ENCODE measurements at places on chromosomes 7 and 10.

DNA sequence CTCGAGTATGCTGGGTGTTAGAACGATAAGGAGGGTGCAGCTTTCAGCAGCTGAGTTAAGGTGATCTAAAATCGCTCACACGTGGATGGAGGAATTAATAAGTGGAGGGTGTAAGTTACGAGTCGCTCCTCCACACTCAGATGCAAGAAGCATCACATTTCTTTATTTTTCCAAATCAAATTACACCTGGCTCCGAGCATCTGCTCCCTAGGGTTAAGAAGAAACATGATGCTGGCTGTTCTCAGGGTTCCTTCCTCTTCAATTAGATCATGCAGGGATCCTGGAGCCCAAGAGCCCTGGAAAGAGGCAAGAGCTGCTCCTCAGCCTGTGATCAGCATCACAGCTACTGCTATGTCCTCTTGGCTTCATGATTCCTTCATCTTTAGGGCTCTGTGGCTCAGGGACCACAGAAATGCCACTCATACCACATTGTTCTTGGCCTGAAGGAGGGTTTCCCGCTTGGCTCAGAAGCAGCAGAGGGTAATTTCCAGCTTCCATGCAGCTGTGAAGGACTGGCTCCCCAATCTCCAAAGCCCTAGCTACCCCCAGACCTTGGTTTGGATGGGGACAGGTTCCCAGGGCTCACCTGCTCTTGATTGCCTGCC lies 235.9 kb upstream of the ZNF32 start:
- DNase-seq: no peak

- DNase-seq: no peak
These were observed 41.7 kb downstream of the HIPK2 start for GRCh38 chr7:139735912-139736595.

GRCh38 chr10:125638555-125638954 lies 44.4 kb downstream of the TEX36 start:
- DNase-seq: no peak

DNA sequence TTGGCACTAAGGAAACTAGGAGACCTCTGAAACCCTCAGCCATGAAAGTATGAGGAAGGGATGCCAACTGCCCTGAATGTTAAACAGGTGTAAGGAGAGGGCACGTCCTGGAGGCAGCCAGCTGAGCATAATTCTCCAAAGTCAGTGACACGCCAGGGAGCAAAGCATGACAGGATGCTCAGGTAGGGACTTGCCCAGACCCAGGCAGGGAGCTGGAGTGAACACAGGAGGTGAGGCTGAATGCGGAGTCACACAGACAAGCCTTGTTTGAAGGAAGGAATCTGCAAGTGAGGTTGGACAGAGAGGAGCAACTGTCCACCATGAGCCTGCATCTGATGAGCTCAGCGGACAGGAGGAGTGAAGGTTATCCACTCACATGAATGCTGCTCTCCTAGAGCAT lies 41.5 kb downstream of the KLRG2 start:
- no peak for DNase-seq

DNA sequence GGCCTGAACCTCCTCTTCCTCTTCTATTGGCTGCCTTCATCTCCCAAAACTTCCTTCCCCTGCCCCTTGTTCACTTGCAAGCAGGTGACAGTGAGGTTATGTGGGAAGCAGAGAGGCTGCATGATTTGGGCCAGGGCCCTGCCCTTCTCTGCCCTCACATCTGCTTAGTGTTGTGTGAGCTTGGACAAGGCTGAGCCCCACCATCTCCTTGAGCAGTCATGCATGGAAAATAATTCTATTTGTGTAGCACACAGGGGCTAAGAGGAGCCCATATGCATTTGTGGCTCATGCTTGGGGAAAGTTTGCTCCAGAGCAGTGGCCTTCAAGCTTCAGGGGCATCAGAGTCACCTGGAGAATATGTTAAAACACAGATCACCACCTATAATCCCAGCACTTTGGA lies 26.8 kb upstream of the AQP1 start:
- DNase-seq: no peak

- no peak for DNase-seq
These were observed 11.4 kb upstream of the GRB10 start for GRCh38 chr7:50793947-50794570.

DNA sequence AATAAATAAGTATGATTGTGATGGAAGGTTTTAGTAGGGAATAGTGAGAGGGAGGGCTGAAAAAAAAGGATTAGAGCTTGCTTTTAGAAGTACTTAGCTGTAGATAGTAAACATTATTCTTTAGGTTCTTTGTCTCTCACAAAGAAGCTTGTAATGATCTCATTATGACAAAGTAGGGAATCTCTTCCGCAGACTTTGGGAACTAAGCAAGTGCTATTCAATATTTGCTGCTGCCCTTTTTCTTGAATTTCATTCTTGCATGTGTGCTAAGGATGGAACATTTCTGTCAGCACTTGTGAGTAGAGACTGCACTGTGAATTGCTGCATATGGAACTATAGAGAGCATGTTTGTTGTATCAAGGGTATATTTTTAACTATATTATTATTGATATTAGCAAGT lies 173.4 kb downstream of the ST7 start:
- no peak for DNase-seq

- no peak for DNase-seq
These were observed 61.2 kb upstream of the ODAD2 start for GRCh38 chr10:28060031-28060607.

- no peak for DNase-seq
These were observed 46.4 kb downstream of the ESYT2 start for GRCh38 chr7:158782761-158783401.

DNA sequence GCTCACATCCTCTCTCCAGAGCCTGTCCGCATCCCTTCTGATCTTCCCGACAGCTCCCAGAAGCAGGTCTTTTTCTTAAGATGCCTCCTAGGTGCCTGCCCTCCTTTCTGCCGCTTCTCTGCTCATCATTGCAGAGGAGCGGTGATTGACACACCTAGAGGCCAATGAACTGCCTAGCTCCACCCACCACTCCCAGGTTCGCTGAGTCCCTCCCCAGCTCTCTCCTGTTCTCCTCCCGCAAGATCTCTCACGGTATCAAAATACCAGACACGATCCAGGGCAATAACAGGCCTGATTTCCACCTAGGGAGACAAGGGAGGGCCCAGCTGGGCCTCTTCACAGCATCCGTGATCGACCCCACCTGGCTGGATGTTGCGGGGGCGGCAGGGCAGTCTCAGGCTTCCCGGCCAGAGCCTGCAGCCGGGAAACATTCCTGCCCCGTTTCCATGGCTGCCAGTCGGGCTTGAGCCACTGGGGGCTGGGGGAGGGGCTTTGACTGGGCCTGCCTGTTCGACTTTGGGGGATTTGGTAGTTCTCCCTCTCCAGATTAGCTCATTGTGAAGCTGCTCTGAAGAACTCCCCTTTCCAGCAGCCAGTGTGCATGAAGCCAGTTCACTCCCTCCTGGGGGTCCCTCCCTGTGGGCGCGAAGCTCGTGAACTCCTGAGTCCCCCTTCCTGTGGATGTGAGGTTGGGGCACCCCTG lies 373.5 kb downstream of the RPS24 start:
- no peak for DNase-seq

DNA sequence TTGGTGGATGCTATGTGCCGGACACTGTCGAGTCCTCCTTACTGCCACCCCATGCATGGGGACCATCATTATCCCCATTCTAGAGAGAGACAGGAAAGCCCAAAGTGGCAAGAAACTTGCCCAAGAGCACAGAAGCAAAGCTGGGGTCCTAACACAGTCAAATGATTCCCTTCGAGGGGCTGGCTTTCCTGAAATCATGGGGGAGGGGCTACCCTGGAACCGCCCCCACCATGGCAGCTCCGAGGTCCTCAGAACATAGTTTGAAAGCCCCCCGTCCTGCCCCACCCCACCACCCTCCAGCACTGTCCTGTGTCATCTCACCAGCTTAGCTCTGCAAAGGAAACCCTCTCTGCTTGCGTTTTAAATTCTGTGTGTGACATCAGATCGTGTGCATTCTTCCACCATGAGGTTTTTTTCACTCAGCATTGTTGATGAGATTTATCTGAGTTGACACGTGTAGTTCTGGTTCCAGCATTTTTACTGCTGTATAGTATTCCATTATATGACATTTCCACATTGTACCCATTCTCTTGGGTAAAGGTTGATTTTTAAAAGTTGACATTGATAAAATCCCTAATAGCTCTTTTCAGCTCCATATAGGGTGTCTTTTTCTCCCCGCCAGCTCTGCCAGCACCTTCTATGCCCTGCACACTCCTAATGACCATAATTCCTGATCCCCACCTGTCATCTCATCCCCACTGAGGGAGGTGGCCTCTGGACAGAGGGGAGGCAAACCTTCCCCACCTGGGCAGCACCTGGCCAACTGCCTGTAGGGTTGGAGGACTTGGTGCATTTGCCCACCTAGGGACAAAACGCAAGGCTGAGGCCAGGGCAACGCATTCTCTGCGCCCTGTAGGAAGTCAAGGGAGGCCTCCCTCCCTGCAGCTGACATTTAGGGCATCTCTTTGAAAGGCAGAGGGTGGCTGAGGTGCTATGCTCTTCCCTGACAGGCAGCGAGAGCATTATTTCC lies 100.2 kb upstream of the GPR26 start:
- no peak for DNase-seq

GRCh38 chr7:1637155-1637554 lies 32.9 kb upstream of the ELFN1 start:
- DNase-seq: no peak

DNA sequence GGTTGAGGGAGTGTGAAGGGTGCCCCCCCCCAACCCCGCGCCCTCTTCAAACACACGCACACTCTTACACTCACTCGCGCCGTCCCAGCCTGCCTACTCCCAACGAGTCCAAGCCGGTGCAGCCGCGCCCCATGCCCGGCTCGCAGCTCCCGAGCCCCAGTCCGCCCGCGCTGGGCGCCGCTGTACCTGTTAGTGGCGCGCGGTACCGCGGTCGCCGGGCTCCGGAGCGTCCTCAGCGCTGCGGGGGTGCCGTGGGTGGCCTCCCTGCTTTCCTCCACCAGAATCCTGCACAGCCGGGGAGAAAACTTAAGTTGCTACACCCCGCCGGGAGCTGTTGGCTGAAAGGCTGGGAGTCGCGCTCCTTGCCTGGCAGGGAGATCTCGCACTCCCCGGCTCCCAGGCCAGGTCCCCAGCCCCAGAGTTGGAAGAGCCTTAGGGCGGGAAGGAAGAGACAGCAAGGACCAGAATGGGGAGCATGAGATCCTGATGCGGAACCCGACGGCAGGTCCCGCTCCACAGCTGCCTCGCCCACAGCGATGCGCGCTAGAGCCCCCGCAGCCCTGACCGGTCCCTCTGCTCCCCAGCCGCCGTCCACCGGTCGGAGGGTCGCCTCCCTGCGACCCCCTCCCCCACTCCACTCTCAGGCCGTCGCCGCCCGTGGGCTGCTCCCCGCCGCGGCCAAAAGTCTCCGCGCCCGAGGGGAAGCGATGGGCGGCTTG lies 863 bp downstream of the ST8SIA6 start:
- DNase-seq: no peak

DNA sequence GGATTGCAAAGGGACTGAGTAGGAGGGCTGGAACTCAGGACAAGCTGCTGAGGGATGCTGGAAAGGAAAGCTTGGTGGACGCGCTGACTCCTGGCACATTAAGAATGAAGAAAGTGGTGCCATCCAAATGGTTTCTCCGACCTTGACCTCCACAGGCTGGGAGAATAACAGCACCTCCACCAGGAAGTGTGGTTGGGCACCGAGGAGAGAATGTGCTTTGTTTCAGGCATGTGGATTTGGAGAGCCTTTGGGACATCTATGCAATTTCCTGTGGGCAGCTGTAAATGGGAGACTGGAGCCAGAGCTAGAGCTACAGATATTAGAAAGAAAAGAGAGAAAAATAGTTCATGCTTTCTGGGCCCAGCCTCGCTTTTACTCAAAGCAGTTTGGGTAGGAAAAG lies 29.8 kb upstream of the HABP2 start:
- DNase-seq: no peak

- DNase-seq: no peak
These were observed 23.6 kb downstream of the PIP4K2A start for GRCh38 chr10:22690614-22691431.

- DNase-seq: no peak
These were observed 281.9 kb downstream of the CAMK1D start for GRCh38 chr10:12631216-12631615.

DNA sequence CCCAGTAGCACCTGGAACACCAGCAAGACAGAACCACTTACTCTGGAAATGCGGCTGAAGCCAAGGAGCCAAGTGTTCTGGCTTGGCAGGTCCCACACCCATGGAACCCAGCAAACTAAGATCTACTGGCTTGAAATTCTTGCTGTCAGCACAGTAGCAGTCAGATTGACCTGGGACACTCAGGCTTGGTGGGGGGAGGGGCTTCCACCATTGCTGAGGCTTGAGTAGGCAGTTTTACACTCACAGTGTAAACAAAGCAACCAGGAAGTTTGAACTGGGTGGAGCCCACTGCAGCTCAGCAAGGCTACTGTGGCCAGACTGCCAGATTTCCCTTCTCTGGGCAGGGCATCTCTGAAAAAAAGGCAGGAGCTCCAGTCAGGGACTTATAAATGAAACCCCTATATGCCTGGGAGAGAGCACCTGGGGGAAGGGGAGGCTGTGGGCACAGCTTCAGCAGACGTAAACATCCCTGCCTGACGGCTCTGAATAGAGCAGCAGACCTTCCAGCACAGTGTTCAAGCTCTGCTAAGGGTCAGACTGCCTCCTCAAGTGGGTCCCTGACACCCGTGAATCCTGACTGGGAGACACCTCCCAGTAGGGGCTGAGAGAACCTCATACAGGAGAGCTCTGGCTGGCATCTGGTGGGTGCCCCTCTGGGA lies 121.2 kb downstream of the MTERF1 start:
- peak; percentile 20 for DNase-seq

DNA sequence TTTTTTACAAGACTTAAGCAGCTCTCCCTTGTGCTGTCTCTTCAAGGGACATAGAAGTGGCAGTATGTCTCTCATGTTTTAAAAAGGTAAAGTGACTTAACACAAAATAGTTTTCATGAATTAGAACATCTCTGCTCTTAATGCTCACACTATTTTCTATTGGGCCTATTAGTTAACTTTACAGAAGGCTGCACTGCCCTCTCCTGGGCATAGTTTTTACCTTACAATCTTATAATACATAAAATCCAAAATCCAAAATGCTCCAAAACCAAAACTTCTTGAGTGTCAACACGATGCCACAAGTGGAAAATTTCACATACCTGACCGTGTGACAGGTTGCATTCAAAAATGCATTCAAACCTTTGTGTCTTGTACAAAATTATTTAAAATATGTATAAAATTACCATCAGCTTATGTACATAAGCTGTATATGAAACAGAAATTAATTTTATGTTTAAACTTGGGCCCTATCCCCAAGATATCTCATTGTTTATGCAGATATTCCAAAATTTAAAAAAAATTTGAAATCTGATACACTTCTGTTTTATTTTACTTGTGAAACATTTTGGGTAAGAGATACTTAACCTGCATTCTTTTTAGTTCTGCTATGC lies 25.8 kb downstream of the TES start:
- DNase-seq: peak; percentile 11

- peak; percentile 70 for DNase-seq
These were observed 8.3 kb upstream of the ZC3HAV1L start for GRCh38 chr7:139043823-139044812.

GRCh38 chr7:88597941-88598425 lies 161.5 kb upstream of the ZNF804B start:
- no peak for DNase-seq

- no peak for DNase-seq
These were observed 176.4 kb downstream of the PTPN20 start for GRCh38 chr10:47087667-47088066.

- DNase-seq: no peak
These were observed 1.1 kb downstream of the GGCT start for GRCh38 chr7:30503274-30504212.

- no peak for DNase-seq
These were observed 97.2 kb downstream of the EBF3 start for GRCh38 chr10:129866894-129867293.

Data from CMK (cell line).